RWPE1 (cell line): ENCODE measurements at places on chromosomes 1 and 21.

DNA sequence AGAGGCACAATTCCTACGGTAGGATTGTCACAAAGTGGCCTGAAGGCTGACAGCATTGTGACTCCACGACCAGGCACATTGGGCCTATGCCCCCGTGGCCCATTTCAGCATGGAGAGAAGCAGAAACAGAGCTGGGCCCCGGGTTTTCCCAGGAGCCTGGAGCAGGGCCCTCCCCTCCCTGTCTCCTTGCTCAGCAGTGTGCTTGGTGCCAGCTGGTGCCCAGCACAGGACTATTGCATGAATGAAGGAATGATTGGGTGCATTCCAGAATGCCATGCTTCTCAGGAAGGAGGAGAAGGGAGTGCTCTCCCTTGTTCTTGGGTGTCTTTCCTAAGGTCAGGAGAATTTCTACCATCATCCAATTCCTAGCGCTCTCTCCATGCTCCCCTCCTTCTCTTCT lies 33.7 kb downstream of the IER5 start:
- DNase-seq: no peak

DNA sequence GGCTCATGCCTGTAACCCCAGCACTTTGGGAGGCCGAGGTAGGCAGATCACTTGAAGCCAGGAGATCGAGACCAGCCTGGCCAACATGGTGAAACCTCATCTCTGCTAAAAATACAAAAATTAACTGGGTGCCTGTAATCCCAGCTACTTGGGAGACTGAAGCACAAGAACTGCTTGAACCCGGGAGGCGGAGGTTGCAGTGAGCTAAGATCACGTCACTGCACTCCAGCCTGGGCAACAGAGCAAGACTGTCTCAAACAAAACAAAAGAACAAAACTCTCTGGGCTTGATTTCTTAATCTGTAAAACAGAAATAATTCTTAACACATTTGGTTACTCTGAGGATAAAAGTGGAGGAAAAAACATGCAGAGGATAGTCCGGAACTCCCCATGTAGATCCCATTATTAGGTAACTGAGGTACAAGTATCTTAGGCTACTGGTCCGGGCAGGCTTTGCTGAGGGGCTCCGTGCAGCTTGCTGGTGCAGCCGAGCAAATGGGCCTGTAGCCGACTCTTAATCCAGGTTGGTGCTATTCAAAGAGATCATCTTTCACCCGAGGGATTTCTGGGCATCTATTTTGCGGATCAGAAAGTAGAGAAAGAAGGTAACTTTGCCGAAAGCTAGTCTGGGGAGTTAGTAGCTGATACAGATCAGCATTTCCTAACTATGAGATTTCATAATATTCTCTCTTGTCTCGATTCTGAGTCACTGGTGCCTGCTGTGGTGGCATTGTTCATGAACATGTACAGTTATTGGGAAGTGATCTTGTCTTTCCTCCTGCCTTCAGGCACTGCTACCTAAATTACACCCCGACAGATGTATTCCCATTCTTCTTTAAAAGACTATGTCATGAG lies 56.8 kb downstream of the NFIA start:
- DNase-seq: peak; percentile 74

DNA sequence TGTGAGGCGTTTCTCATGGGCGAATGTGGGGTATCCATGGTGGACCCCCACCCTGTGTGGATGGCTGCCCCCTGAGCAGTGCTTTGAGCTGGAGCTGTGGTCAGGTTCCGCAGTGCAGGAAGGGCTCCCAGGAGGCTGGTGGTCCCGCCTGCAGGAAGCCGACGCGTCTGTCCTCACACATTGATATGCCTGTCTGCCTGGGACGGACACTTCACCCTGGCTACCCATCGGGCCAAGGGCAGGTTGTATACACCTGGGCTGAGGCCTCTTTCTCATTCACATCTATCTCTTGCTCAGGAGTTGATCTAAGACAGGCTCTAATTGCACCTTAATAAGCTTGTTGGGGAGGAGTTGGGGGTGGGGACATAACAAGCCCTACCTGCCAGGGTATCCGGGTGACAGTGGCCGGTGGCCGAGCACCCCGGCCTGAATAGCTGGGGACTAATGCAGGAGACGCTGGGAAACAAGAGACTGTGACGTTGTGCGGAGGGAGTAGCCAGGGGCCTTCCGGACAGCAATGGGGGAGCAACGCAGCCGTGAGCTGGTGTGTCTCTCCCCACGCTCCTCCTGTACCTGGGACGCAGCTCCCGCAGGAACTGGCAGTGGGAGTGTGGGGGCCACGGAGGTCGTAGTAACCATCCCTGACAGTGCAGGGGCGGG lies 21.7 kb downstream of the PDXK start:
- peak; percentile 79 for DNase-seq

DNA sequence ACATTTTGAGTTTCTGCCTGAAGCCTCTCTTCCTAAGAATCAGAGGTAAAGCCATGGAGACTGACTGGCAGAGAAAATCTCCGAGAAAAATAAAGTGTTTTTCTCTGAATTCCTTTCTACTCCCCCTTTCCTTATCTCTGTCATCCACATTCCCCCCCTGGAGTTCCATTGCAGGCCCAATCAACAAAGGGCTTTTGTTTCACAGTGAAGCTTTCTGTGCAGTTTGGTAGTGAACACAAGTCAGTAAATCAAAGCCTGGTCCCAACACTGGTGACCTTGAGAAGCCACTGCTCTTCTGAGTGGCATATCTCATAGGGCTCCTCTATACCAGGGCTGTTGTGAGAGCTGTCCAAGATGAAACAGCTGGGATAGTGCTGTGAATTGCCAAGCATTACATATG lies 228.4 kb downstream of the SEC16B start:
- no peak for DNase-seq

- DNase-seq: no peak
Observed at GRCh38 chr1:233883671-233884070, 20.8 kb upstream of the SLC35F3 start.

- no peak for DNase-seq
Observed at GRCh38 chr1:154398141-154398540, 7.0 kb upstream of the IL6R start.

- DNase-seq: no peak
Observed at GRCh38 chr1:238457610-238458009, 566.9 kb upstream of the ZP4 start.
